Cortex of kidney (tissue), 1 donor: ENCODE measurements at places on chromosomes 4 and X.

GRCh38 chrX:115029869-115030570 is 12.6 kb upstream of the IL13RA2 start:
- DNase-seq, result no peak

- no peak for DNase-seq
Observed at GRCh38 chr4:78099058-78099457, 41.9 kb downstream of the FRAS1 start.

GRCh38 chr4:110041735-110042134 is 129.1 kb downstream of the EGF start:
- no peak for DNase-seq

GRCh38 chrX:71210816-71211215 is 12.2 kb upstream of the GJB1 start:
- no peak for DNase-seq

- no peak for DNase-seq
Observed at GRCh38 chr4:74822603-74823002, 28.3 kb upstream of the BTC start.

- DNase-seq, result no peak
Observed at GRCh38 chr4:111849746-111850284, 295.4 kb upstream of the FAM241A start.

GRCh38 chr4:70153937-70154336 is at the start of gene PRR27:
Gene PRR27, plus strand, starts transcription at chr4:70154237. Its CDS starts 139 bp downstream, at chr4:70154376.
- DNase-seq, result no peak

- no peak for DNase-seq
Observed at GRCh38 chrX:48496660-48497059, 12.1 kb upstream of the PORCN start.

DNA sequence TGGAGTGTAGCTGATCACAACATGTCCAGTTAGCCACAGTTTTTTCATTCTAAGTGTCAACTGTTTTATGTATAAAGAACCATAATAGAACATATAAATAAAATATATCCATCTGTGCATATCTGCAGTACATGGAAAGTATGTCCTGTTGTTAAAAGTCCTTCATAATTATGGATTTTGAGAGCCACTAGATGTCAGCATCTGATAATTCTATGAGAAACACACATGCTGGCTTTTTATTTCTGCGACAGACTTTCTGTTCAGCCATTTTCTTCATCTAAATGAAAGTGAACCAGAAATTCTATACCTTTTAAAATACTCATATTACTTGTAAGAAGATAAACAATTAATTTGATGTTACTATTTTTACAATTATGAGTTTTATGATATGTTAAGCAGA is 251.5 kb downstream of the GPM6A start:
- no peak for DNase-seq

DNA sequence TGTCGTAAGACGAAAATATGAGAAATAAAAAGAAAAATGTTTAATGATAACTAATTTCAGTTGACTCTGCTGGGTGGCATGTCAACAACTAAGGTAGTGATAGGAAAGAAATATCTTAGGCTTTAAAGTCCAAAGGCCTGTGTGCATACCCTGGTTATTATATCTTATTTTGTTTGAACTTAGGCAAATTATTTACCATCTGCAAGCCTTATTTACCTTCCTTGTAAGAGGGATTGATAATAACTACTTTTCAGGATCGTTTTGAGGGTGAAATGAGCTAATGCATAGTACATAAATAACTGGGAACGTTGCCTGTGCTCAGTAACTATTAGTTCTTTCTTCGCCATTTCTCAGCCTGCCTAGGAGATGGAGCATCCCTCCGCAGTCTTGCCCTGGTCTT is 41.6 kb upstream of the TAB3 start:
- no peak for DNase-seq

GRCh38 chr4:82124932-82125786 is 248.6 kb downstream of the HNRNPD start:
- no peak for DNase-seq

GRCh38 chrX:54540289-54540688 is 10.3 kb downstream of the GNL3L start:
- no peak for DNase-seq

GRCh38 chrX:118115953-118116712 is 477 bp downstream of the KLHL13 start:
- peak; percentile 7 for DNase-seq

- no peak for DNase-seq
Observed at GRCh38 chr4:88737307-88737941, 39.8 kb upstream of the NAP1L5 start.

DNA sequence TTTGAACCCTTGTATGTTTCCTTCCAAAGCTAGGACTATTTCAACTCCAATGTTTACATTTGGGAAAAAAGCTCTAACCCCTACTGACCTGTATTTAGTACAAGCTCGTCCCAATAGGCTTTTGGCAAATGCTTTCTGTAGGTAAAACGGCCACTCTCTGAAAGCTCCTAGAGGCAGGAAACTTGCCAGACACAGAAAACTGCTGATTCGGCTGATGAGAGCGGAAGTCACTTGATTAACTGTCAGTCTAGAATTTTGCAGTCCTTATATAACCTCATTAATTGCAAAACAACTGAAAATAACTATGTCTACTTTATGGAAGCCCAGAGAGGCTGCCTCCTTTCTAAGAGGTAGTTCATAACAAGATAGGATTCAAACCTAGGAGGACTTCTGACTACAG is 108.1 kb downstream of the TSPAN7 start:
- no peak for DNase-seq

DNA sequence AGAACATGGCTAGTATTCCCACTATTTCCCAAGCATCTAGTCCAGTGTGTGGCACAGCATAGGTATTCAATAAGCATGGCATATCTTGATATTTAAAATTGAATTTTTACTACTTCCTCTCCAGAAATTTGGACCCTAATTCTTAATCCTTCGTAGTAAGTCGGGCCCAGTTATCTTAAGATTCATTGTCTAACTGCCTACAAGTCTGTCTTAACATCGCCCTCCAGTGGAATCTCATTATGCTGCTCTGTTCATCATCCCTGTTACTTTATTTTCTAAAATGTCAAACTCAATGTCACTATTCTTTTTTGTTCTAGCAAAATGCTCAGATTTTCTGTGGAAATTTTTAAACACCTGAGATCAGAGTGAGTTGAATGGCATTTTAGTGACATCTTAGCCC is 606.2 kb downstream of the KLHL13 start:
- DNase-seq, result no peak

DNA sequence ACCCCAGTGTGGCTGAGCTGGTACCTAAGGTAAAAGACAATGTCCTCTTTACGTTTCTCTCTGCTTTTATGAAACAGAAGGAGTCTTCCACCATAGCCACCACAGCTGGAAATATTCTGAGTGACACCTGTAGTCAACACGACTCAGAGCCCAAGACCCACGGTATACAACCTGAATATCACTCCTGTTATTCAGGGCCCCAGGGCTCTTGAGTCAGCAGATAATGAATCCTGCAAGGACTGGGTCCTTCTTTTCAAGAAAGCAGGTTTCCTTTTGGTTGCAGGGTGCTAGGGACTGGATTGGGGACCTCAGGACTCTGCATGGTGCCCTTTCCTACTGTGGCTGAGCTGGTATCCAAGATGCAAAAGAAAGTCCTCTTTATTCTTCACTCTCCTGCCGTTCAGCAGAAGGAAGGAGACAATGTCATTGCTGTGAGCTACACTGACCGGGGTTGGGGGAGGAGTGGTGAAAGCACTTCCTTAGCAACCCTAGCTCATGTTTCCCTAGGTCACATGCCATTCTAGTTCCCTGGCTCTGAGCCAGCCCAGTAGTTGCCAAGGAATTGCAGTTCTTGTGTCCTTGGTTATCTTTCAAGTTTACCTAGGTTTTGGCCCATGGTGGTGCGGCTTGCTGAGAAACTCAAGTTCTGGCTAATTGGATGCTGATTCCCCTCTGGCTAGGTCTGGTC is 23.7 kb upstream of the UNC5C start:
- DNase-seq, result no peak

DNA sequence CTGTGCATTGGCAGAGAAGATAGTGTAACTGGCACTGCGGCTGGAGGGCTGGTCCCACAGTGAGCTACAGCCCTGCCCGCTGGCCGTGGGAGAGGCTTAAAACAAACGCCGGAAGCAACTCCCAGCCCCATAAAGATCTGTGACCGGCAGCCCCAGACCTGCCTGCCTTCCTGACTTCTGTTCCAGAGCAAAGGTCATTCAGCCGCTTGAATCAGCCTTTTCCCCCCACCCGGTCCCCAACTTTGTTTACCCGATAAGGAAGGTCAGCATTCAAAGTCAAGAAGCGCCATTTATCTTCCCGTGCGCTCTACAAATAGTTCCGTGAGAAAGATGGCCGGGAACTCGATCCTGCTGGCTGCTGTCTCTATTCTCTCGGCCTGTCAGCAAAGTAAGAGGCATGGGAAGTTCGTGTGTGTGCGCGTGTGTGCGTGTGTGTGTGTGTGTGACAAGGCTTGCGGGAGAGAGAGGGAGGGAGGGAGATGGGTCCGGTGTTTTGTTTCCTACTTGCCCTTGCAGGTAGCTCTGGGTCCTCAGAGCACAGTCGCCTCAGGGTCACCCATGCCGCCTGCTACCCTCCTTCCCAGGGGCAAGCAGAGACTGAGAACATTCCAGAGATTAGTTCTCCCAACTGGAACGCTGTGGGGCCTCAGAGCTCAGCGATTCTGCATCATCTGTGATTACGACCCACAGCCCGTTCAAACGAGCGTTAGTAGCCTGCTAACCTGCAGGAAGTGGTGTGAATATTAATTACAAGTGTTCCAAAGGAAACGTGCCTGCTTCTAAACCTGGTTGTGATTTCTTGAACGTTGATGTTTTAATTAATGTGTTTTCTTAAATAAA is at the start of gene MGST2:
Gene MGST2 (plus strand): TSS at position 130 of the 840 bp plus-strand sequence. CDS start 201 bp downstream, at position 331.
- no peak for DNase-seq

GRCh38 chr4:85028910-85029309 is 62.4 kb upstream of the WDFY3 start:
- no peak for DNase-seq

DNA sequence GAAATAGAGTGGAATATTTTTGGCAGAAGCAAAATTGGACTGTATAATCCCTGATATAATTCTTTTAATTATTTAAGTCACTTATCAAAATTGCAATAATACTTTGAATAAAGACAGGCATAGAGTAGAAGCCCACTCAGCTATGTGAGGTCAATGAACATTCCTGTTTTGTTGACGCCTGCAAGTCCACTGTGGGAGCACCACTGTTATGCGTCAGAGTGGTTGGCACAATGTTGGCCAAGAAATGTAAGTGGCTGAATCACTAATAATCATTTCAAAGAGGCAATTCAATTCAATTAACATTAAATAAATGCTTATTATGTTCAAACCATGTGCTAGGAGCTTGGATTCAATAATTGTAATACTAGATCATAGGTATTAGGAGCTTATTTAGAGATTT is 221.0 kb downstream of the SPCS3 start:
- no peak for DNase-seq

- DNase-seq, result no peak
Observed at GRCh38 chr4:4595252-4595651, 53.4 kb upstream of the STX18 start.

DNA sequence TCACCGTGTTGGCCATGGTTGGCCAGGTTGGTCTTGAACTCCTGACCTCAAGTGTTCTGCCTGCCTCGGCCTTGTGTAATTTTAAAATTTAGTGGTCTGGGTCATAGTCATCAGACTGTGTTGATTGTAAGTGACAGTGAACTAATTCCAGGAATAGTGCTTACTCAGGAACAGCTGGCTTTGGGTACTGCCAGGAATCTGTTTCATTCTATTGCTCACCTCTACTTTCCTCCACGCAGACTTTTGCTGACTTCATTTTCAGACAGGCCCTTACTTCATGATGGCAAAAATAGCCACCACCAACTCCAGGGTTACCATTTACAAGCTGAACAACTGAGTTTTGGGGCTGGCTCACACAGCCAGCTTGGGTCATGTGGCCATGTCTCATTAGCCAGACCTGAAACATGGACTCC is 54.6 kb downstream of the FNIP2 start:
- no peak for DNase-seq

DNA sequence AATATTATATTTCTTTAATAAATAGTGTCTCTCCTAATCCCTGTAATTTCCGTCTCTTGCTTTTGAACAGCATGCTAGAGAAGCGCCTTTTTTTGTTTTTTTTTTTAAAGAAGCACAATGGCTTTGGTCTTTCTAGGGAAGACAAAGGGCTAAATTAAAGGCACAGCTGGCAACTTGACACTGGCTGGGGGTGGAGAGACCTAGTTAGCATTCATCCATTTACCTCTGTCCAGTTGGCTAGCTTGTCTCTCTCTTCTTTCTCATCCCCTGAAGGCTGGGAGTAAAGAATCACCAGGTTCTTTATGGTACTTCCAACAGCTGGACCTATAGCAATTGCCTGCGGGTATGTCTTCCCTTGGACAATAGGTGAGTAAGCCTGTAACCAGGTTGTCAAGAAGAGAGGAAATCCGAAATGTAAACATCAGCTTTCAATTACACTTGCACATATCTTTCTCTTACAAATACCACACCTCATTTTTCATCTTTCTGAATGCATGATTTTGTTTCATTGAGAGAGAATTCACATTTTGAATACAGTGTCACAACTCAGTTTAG is 178.4 kb upstream of the GPR101 start:
- DNase-seq, result no peak

DNA sequence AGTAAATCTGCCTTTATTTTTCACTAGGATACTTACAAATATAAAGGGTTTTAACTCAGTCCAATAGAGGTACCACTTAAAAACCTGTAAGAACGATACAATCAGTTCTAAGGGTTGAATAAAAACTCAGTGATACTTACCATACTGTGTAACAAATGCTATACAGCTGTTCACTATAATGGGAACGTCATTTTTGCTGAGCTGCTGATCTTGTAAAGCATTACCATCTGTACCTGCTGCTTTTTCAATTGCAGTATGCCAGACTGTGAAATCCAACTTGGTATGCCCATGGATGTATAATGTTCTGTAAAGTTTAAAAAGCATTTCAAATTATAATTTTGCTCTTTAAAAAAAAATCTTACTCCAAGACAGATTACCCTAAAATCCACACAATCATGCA is 111.2 kb downstream of the ARAP2 start:
- no peak for DNase-seq

GRCh38 chrX:119145241-119145653 is 17.6 kb upstream of the KIAA1210 start:
- DNase-seq, result no peak

GRCh38 chr4:91057871-91058270 is 930.7 kb downstream of the CCSER1 start:
- no peak for DNase-seq
